ENCODE measurements at places on chromosomes 16 and 17. TPM values are rescaled to one million over a fixed set of nuclear protein-coding genes. Genes with fewer than 3 reads are reported as not detected.

Gene LYRM1
- total RNA-seq, result 25.8 TPM

Gene RHBDL1
- 1.3 TPM for total RNA-seq

DNA sequence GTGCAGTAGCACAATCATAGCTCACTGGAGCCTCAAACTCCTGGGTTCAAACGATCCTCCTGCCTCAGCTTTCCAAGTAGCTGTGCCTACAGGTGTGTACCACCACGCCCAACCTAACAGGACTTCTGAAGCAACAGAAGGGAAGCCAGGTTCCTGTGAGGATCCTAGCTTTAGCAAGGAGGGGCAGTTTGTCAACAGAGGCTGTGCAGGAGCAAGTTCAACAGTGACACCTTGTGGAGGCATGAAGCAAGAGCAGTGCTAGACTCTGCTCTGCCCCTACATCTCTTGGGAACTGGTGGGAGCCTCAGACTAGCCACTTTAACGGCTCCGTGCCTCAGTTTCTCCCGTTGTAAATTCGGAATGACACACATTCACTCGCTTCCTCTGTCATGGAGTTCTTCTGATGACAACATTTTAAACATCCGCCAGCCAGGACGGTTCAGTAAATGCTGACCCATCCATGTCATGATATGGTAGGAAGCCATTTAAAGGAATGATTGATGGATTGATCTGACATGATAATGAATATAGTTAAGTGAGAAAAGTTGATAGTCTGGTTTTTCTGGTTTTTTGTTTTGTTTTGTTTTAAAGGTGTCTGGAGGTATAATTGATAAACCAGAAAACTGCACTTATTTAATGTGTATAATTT, 218.7 kb downstream of the MRTFB start:
- DNase-seq, result peak; percentile 49

GRCh38 chr17:59848385-59848668, 44.4 kb downstream of the TUBD1 start:
- DNase-seq, result no peak

GRCh38 chr16:3607634-3608033, 3.8 kb downstream of the SLX4 start:
- no peak for DNase-seq

DNA sequence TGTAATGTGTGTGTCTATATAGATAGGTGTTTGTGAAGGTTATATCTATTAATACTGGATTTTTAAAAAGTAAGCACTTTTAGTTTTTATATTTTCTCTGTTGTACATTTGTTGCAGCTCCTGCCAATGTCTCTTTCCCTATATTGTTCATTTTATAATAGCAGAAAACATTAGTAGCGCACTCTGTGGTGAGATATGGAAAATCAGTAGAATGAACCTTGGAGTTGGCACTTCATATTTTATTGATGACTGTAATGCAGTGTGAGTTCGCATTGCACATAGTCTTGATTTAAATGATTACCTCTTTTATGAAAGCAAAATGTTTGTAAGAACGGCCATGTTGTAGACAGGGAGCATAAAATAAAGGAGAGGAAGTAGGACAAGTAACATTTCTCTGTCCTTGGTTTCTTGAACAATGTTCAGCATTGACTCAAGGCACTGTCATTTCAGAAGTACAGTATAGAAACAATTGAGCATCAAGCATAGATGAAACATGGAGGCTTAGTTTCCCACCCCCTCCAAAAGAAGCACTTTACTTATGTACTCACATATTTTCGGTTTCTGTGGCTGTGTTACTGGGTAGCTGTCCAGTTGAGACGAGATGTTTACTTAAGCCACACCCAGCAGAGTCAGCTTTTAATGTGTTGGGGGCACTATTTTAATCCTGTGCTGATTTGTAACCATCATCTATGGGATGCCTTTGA, 74.0 kb downstream of the TANC2 start:
- peak; percentile 44 for DNase-seq

GRCh38 chr17:31523862-31524730, 132.6 kb downstream of the RAB11FIP4 start:
- DNase-seq, result no peak
